Thymus (tissue), 14 donors: ENCODE measurements at places on chromosomes 4 and X.

GRCh38 chrX:17520016-17520615 is 145.1 kb downstream of the NHS start:
- DNase-seq, result no peak

GRCh38 chr4:15233264-15233597 is 194.6 kb upstream of the C1QTNF7 start:
- DNase-seq, result no peak

- no peak for DNase-seq
These were observed 2.7 kb upstream of the BANK1 start for GRCh38 chr4:101787701-101788316.

DNA sequence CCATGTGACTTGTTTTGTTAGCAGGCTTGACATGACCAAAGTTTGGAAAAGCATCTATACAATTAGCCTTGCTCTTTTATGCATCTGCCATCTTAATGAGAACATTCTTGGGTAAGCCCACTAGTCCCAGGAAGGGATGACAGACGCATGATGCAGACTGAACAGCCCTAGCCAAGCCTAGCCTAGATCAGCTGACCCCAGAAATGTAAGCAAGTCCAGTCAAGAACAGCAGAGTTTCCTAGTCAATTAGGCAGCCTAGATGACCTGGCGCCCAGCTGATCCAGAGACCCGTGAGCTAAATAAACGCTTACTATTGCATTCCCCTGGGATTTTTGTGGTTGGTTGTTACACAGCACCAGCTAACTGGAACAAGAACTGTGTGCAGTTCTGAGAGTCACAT is 457.9 kb downstream of the BCOR start:
- DNase-seq, result no peak

DNA sequence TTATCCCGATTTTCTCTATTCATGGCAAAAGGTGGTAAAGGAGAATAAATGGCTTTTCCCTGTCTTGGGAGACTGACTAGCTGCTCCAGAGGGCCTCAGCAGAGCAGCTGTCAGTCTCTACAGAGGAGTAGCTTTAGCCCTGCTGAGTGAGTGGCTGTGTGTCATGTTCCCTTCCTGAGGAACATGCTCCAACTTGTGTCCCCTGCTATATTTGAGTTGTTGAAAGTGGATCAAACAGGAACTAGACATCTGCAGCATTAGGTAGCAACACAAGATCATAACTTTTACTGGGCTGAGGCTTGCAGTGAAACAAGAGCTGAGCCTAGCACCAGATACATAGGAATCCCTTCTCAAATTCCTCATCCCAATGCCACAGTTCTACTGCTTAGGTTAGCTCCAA is 26.7 kb upstream of the PLAC1 start:
- no peak for DNase-seq

DNA sequence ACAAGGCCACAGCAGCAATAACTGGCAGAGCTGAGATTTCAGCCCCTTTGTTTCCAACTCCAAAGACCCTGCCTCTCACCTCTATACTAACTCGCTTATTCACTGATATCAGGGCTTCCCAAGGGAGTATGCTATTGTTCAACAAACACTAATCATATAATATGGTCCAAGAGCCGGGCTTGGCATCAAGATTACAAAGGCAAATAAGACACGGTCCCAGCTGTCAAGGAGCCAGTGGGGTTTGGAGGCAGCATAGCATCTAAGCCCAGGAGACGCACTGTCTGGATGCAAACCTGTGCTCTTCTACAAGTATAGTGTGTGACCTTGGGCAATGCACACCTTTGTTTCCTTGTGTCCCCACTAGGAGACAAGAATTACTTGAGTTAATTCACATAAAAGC is 28.7 kb downstream of the PAPSS1 start:
- no peak for DNase-seq

- DNase-seq, result no peak
These were observed 34.0 kb upstream of the VEGFD start for GRCh38 chrX:15418041-15418706.

DNA sequence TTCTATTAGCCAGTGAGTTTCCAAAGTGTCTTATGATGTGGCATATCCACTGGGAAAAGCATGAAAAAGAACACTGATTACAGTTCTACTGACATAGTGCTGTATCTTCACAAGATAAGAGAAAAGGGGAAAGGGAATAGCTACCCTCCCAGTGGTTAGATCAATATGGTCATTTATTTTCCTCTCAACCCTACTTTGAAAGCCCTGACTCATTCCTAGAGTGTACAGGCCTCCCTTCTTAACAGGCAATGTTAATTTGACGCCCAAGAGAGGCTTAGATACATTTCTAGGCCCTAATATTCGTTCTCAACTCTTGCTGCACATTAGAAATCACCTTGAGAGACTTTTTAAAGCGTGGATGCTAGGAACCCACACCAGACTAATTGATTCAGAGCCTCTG is 20.4 kb upstream of the BRS3 start:
- DNase-seq, result no peak

- DNase-seq, result no peak
These were observed 125.3 kb downstream of the UBE2K start for GRCh38 chr4:39823191-39823590.

GRCh38 chr4:113990886-113991285 is 11.4 kb upstream of the ARSJ start:
- no peak for DNase-seq
